A673 (cell line): ENCODE measurements at places on chromosomes 13 and 19. TPM values are rescaled to one million over a fixed set of nuclear protein-coding genes. Genes with fewer than 3 reads are reported as not detected.

Gene CGB1
- total RNA-seq = not detected in 2 replicates

DNA sequence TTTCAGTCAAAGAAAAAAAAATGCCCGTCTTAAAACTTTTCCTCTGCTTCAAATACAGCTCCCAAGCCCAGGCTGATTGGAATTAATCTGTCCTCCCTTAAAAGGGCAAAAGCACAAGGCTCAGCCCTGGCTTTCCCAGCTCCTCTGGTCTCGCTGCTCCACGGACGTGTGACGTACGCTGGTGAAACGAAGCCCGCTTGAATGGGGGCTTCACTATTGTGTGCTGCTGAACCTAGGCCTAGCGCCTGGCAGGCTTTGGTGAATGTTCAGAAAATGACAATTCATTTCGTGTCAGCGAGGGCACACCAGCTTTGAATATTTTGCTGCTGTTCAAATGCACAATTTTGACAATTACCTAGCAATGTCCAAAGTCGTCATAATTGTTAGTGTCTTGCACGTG, 615 bp upstream of the ZNF135 start:
- DNase-seq = no peak

Gene TTC9B
- total RNA-seq = not detected in 2 replicates

Gene AP2S1
- 226 and 241 TPM in 2 replicates for total RNA-seq

Gene SGCG
- total RNA-seq = 0.68 and 0.88 TPM in 2 replicates

GRCh38 chr19:2385053-2385721, 25.1 kb downstream of the TMPRSS9 start:
- peak; percentile 83 for DNase-seq

GRCh38 chr19:5540208-5540607, 27.5 kb downstream of the TINCR start:
- no peak for DNase-seq

- no peak for DNase-seq
Observed at GRCh38 chr13:40273253-40274025, 393.0 kb downstream of the FOXO1 start.

DNA sequence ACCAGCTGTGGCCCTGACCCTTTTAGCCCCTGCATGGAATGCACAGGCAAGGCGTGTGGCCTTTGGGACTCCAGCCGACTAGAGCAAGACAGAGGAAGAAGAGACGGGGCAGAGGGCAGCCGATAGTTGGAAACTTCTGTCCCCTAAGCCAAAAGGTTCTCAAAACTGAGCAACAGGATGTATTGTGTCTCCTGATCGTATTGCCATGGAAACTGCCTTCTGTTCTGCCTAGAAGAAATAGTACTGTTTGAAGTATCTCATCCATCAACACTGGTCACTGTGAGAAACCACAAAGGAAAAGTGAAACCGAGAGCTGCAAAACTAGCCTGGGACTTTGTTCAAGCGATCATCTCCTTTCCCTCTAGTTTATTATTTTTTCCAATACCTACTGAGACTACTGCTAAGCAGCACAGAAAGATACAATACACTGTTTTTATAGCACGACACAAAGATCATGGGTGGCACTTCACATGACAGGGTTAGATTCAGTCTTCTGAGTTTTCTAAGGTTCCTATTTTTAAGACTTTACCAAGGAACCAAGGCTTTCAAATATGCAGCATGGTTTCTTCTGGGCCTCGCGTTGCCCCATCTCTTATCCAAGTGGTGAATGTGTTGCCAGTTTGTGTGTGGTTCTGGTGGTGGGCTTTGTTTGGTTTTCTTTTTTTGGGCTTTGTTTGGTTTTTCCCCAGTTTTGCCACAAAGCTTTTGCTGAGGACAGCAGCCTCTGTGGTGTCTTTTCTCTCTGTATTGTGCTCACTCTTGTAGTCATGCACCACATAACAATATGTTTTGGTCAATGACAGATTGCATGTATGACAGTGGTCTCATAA, 49.3 kb upstream of the GPR183 start:
- no peak for DNase-seq

GRCh38 chr19:48588670-48589401, 17.7 kb upstream of the SPACA4 start:
- peak; percentile 92 for DNase-seq

Gene FOXO1
- total RNA-seq = 2.9 and 3.0 TPM in 2 replicates

- no peak for DNase-seq
Observed at GRCh38 chr13:92530364-92530763, 696.2 kb upstream of the GPC6 start.

- no peak for DNase-seq
Observed at GRCh38 chr13:31321457-31321856, 121.7 kb downstream of the B3GLCT start.

GRCh38 chr13:112898621-112899280, 70.3 kb upstream of the MCF2L start:
- DNase-seq = no peak

GRCh38 chr19:50358483-50359327, 6.7 kb downstream of the NAPSA start:
- DNase-seq = peak; percentile 90

GRCh38 chr13:114124431-114124830, 8.0 kb downstream of the RASA3 start:
- no peak for DNase-seq

DNA sequence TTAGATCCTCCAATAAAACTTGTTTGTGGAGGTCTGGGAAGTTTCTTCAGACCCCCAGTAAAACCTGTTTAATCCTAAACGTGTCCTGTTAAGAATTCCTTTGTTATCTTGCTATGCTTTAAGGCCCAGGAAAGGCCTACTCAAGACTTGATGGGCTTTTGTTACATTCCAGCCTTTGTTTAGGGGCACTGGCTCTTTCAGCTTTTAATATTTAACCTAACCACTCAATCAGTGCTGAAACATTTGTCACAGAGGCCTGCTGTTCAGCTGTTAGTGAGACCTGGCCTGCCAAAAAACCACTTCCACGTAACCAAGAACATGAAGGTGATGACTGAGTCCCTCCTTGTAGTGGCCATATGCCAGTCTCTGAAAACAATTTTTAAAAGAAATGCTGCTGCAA, 41.7 kb downstream of the PCDH17 start:
- peak; percentile 60 for DNase-seq

Gene DHRS12
- 2.8 and 3.1 TPM in 2 replicates for total RNA-seq

DNA sequence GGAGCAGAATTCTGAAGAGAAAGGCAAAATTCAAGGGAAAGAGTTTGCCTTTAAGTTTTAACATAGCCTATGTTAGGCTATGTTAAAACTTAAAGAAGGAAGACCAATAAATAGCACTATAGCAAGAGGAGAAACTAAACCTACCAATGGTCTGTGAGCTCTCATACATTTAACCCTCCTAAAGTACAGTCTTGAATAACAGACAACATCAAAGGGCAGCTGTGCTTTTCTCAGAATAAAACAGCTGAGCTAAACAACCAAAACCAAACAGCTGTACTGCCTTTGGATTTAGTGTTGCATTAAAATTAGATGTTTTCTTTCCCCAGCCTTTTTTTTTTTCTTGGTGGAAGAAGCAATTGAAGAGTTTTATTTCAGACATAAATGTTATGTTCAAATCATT, 34.0 kb downstream of the KLF5 start:
- no peak for DNase-seq

Gene CGB5
- not detected in 2 replicates for total RNA-seq

GRCh38 chr13:98490866-98491265, 86.0 kb downstream of the STK24 start:
- no peak for DNase-seq

DNA sequence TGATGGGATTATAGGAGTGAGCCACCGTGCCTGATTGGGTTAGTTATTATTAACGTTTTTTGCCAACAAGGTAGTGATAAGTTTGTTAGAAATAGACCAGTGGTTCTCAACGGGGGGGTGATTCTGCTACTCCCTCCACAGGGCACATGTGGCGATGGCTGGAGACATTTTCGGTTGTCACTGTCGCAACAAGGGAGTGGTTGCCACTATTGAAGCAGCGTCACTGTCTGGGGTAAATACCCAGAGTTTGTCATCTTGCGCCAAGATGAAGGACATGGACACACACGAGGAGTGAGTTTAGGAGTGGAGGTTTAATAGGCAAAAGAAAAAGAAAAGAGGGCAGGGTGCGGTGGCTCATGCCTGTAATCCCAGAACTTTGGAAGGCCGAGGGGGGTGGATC, 18.9 kb downstream of the ADGRE3 start:
- DNase-seq = no peak

GRCh38 chr13:96984051-96984508, 10.2 kb downstream of the OXGR1 start:
- peak; percentile 20 for DNase-seq

GRCh38 chr13:48448285-48448958, 35.5 kb upstream of the LPAR6 start:
- no peak for DNase-seq

DNA sequence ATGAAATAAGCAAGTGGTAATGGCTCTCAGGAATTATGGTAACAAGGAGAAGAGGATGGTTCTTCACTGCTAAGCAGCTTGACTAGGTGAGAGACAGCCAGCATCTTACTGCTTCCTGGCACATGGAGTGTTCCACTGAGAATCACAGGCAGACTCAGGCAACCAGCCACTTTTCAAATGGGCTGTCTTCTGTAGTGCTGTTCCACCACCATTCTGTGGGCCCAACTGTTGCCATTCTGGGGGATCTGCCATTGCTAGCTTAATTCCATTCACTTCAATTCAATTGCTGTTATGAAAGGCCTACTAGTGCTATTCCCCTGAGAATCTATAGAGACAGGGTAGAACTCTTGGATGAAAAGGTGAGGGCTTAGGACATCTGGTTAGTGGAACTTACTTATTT, 341.9 kb downstream of the KCNRG start:
- no peak for DNase-seq

DNA sequence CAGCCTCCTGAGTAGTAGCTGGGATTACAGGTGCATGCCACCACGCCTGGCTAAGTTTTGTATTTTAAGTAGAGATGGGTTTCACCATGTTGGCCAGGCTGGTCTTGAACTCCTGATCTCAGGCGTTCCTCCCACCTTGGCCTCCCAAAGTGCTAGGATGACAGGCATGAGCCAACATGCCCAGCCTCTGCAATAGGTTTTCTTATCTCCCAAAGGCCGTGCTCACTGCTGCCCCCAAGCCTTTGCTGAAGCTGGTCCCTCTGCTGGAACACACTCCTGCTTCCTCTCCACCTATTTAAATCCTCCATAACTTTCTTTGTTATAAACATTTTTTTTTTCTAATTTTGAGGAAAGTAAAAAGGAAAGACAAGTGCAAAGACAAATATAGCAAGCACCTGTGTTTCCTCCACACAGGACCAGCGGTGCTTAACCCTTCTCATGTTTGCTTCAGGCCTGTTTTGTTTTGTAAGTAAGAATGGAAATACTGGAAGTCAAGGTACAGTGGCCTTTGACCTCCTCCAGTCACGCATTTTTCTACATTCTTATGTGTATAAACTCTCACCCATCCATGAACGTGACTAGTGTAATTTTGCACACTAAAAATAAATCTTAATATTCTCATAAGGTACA, 14.5 kb upstream of the TNFAIP8L1 start:
- no peak for DNase-seq

DNA sequence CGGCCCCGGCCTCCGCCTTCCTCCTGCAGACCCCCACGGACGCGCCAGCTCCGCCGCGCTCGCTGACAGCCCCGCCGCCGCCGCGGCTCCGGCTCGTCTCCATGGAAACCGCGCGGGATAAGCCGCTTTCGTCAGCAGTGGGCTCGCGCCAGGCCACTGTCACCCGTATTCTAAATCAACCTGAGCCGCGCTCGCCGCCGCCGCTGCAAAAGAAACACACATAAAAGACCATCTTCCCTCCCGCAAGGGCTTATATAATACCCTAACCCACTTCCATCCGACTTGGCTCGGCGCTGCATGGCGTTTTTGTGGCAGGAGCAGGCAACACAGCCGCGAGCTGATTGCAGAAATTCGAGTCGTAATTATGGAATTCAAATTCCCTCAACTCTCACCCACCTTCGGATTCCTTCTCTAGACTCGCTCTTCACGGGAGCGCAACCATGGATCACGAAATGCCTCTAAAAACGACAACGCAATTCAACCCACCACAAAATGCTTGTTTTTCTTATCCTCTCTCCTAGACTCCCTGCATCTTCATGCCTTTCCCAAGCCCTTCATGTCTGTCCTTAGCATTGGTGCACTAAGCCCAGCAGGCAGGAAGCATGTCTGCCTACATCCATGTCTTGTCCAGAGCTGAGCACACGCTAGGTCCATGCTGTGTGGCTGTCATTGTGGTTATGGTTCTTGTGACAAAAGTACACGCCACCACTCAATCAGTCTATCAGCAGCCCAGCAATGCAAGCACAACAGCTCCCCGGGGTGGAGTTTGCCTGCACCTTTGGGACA, at the start of gene AMER2:
TSS of gene AMER2 (minus strand) at position 772 of the 786 bp plus-strand sequence. CDS start at position 103, 669 bp downstream.
- peak; percentile 86 for DNase-seq

Gene ATF5
- total RNA-seq = 302 and 322 TPM in 2 replicates

GRCh38 chr19:34269489-34269888, 15.1 kb downstream of the GARRE1 start:
- no peak for DNase-seq

Gene SOX1
- 47.7 and 56.6 TPM in 2 replicates for total RNA-seq

GRCh38 chr13:20658451-20659040, 45.0 kb upstream of the IL17D start:
- no peak for DNase-seq

Gene CD33
- total RNA-seq = not detected in 2 replicates

Gene ZNF528
- total RNA-seq = 2.4 and 4.3 TPM in 2 replicates

GRCh38 chr19:18259893-18260292, 14.4 kb downstream of the IQCN start:
- DNase-seq = no peak
